ENCODE measurements at places on chromosomes 2 and 18.

- no peak for DNase-seq
These were observed 25.6 kb upstream of the ZC3H15 start for GRCh38 chr2:186460465-186460864.

DNA sequence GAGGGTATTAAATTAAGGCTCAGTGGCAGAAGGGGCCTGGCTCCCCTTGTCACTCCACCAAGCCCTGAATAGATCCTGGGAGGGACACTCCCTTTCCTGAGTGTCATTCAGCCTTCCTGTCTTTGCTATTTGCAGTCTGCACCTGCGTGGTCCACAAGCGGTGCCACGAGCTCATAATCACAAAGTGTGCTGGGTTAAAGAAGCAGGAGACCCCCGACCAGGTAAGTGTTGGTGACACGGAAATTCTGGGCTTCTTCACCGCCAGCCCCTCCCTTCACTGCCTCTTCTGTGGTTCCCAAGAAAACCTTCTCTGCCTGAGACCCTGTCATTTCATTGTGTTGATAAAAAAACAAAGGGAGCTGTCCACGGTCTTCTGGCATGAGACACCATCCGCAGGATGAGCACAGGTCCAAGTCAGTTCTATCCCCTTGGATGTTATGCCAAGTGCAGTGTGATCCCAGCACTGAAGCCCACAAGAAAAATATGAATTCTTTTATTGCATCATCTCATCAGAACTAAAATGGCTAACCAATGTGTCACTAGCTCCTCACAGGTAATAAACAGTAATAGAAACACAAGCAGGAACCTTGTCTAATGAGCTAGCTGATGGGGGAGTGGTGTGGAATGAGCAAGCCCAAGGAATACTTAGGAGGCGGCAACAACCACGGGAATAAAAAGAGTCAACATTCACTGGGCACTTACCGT lies 316.9 kb upstream of the EPAS1 start:
- DNase-seq = no peak

DNA sequence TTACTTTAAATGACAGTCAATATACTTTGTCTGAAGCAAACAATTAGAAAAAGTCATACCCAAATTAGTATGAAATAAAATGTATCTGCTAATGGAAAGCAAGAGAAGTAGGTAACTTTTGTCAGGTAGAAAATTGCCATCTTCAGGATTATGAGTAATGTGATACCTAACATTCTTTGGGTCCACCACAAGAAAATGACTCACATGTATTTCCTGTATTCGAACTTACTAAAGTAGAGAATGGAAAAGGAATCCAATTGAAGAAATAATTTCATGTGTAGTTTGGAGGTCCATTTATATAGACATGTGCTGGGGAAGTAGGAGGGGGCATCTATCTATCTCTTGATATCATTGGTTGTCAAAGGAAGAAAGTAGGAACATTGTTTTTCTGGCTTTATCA lies 636.2 kb upstream of the CHAC2 start:
- no peak for DNase-seq

DNA sequence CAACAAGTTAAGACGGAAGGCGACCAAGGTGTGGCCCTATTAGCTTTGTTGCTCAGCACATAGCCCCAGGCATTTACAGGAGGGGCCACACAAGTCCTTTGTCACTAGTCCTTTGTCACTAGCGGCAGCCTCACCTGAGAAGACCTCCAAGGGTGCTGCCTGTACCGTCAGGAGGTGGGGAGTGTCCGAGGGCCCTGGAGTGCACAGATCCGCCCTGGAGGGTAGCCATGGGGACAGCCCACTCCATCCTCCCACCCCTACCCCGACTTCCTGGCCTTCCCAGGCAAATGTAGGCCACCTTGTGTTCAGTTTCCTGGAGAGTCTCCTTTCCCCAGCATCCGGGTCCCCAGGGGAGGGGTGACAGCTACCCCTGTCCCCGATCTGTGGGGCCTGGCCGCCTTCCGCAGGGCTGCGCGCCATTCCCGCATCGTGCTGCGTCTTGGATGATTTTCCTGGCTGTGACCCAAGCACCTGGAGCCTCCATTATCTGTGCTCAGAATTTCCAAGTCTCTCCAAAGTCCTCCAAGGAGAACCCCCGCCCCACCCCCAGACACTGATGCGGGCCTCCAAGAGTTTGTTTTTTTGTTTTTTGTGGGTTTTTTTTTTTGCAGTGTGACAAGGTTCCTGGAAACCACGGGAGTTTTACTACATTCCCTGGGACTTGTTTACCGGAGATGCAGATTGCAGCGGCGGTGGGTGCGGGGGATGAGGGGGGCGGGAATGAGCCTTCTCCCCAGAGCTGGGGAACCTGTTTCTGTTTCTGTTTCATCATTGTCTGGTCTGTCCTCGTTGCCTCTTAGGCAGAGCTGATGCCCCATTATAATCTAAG lies 28.6 kb downstream of the TEX44 start:
- DNase-seq = no peak

- DNase-seq = no peak
These were observed 94.3 kb downstream of the DGKD start for GRCh38 chr2:233448575-233448974.

GRCh38 chr2:107669335-107669734 lies 157.4 kb upstream of the RGPD4 start:
- DNase-seq = no peak

GRCh38 chr2:43469713-43470112 lies 126.1 kb downstream of the THADA start:
- no peak for DNase-seq

DNA sequence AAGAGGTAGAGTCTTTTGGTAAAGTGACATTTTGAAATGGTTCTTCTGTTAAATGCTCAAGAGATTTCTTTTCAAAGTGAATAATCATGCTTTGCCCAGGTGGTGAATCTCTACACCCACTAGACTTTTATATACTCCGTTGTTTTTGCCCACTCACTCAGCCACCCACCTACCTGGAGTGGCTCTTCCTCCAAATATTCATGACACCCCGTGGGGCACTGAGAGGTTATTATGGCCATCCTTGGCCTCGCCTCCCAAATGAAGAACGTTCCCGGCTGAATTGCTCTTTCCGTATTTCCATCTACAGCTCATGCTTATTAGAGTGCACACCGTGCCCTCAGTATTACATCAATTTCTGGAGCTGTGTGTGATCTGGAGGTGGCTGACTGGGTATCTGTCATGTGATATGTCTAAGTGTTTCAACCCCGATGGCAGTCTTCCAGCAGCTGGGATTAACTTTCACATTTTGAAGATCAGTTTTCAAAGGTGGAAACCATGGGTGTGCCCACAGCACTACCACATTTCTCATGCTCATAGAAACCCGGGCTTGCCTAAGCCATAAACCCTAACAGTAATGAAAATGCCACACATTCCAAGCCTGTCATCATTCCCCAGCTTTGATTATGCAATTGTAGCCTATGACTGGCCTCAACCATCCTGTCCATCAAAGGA lies 406.6 kb upstream of the MMADHC start:
- DNase-seq = no peak

DNA sequence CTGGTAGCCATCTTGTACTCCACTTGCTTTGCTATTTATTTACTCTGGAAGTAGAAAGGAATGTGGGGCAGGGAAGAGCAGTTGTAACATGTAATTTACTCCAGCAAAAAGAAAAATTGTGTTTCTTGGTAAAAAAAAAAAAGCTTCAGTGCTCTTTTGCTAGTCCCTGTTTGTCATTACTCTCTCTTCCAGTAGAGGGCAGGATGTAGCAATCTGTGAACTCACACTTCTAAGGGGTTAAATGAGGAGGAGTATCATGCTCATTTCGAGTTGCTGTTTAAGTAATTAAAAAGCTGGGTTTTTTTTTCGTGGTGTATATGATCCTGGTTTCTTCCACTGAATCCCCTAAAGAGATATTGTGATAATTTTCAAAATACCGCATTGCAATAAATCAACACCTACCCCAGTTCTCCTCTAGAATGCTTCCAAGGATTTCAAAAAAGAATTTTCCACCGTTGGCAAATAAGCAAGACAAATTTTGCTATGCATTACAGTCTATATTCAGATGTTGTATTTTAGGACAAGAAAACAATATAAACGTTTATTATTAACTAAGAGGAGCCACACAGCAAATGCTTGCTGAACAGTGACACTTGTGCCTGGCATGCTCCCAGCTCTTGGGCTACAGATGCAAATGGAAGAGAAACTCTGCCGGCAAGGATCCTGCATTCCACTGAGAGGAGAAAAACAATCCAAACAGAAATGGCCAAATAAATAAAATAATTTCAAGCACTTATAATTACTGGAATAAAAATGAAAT lies 261.6 kb downstream of the ASXL3 start:
- peak; percentile 34 for DNase-seq

GRCh38 chr2:9631878-9632700 lies 1.3 kb upstream of the YWHAQ start:
- DNase-seq = peak; percentile 29

DNA sequence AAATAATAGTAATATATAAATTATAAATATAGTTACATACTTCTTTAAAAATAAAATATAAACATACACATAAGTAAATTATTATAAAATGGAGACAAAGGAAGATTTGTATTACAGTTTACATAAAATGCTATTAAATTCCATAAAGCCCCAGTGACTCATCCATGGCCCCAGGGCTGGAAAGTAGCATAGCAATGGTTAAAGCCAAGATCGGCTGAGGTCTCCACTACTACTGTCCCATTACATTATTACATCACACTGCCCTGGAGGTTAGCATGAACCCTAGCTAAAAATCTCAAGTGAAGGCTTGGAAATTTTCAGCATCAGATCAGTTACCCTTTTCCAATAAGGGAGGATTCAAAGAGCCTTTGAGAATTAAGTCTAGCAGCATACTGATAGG lies 936.2 kb downstream of the DSC3 start:
- DNase-seq = no peak

DNA sequence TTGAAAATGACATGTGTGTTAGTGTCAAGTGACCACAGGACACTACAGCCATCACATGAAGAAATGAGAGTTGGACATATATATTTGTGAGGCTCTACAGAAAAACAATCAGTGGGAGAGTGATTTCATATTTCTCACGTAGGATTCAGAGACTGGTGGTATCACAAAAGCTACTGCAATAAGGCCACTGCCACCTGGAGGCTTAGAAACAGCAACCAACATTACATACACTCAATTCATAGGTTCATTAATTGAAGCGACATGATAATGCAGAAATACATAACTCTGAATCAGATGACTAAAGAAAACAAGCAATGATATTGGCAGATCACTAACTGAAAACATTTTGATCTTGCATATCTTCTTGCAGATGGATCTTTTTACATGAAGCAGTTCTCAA lies 248.1 kb upstream of the KLHL14 start:
- no peak for DNase-seq

DNA sequence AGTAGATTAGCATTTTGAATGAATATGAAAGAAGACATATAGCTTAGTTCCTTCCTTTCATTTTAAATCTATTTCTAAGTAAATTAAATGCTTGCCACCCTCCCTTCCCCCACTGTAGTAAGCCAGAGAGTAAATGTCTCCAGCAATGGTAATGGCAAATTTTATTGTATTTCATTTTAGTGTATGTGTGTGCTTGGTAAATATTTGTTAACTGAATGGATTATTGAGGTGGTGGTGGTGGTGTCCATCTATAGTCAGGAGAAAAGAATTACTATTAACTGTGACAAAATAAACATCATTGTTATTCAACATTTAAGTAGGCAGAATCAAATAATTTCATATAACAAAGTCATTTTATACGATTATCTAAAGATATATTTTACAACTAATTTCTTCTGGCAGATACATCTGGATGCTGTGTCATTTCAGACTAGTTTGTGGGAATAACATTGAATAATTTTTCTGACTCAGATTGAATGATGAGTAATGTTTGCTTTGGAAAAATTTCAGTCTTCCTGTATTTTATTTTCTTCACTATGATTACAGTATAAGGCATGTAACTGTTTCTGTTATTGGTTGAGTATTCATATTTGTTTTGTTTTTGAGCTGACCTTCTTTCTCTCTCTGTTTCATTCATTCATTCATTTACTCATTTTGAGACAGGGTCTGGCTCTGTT lies 18.3 kb downstream of the ASXL3 start:
- no peak for DNase-seq

DNA sequence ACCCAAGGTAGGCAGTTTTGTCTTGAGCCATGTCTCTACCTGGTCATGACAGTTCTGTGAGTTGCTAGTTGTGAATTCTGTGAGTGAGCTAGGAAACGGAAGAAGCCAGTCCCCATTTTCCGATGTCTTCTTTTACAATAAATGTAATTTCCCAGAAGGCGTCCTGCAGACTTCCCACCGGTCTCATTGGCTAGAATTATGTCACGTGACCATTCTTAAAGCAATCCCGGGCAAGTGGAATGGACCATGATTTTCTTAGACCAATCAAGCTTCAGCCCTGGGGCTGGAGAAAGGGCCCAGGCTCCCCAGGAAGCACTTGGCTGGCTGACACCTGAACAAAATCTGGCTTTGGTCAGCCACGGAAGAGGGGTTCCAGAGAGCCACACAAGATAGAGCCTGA lies 10.6 kb downstream of the TMEM178A start:
- DNase-seq = no peak

DNA sequence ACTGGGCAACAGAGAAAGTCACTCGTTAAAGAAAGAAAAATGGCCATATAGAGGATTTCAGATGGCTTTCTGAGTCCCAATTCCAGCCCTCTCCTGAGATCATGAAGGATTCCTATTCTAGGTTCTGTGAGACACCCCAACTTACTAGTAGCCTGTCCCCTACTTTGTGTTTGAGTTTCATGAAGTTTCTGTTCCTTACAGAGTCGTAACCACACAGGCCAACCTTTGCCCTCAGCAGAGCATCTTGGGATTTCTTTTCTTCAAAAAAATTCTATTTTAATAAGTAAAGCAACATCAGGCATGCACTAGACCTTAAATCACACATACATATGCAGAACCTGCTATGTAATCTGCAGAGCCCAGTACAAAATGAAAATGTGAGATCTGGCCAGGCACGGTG lies 30.4 kb downstream of the TMEM247 start:
- DNase-seq = no peak

- no peak for DNase-seq
These were observed 655.5 kb downstream of the DCDC2C start for GRCh38 chr2:4358837-4359236.

GRCh38 chr18:57234346-57234745 lies 87.5 kb downstream of the BOD1L2 start:
- DNase-seq = no peak

DNA sequence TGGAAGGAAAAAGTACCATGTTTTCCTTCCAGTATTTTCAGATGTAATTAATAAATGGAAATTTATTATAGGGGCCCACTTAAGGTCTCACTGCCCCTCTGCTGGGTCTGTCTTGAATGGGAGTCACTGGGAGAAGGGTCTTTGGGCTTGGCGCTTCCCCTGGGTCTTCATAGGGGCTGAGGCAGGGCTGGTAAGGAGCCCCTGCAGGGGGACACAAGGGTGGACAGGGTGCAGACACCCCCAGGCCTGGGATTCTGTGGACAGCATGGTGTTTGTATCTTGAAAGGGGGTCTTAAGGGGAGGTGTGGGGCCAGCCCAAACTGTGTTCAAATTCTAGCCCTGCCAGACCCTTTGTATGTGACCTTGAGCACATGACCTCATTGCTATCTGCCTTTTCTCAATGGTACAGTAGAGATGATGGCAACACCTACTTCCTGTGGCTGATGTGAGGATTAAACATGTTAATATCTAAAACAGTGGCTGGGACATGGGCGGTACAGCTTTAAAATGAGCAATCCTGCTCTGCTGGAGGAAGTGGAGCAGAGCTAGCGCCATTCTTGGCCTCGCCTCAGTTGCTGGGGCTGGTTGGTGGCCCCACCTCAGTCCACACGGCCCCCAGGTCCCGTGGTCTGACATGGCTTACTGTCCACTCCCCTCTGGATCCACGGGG lies 71.6 kb downstream of the GNAL start:
- no peak for DNase-seq

GRCh38 chr2:2573205-2573604 lies 242.1 kb upstream of the MYT1L start:
- DNase-seq = no peak
